ENCODE measurements at places on chromosomes 4 and X. TPM values are rescaled to one million over a fixed set of nuclear protein-coding genes. Genes with fewer than 3 reads are reported as not detected.

The SHROOM2 gene
- total RNA-seq, result 4.4 TPM

The MTTP gene
- total RNA-seq, result 0.37 TPM

The RPS6KA6 gene
- total RNA-seq, result 1.6 TPM

The HTN1 gene
- 108 TPM for total RNA-seq

The OFD1 gene
- 12.7 TPM for total RNA-seq

The GLRA3 gene
- not detected for total RNA-seq

The GLOD5 gene
- not detected for total RNA-seq

The DDIT4L gene
- 0.55 TPM for total RNA-seq

The GCNA gene
- total RNA-seq, result 0.88 TPM

- peak; percentile 38 for DNase-seq
Measured at GRCh38 chr4:83285055-83285407, 433 bp upstream of the COQ2 start.

DNA sequence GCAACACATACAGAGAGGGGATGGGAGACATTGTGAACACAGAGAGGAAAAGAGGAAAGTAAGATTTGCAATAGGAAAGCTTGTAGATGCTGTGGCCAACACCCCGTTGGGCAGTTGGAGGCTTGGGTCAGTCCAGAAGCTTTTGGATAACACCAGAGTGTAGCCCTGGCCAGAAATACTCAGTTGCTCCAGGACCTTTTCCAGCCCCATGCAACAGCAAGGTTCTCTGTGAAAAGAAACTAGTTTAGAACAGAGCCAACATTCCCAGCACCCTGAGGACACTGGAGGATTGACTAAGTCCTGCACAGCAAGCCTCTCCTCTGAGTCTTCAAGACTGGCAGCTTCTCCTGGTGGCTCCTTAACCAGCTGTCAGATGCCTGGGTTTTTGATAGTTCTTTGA lies 27.9 kb upstream of the NAF1 start:
- DNase-seq, result no peak

DNA sequence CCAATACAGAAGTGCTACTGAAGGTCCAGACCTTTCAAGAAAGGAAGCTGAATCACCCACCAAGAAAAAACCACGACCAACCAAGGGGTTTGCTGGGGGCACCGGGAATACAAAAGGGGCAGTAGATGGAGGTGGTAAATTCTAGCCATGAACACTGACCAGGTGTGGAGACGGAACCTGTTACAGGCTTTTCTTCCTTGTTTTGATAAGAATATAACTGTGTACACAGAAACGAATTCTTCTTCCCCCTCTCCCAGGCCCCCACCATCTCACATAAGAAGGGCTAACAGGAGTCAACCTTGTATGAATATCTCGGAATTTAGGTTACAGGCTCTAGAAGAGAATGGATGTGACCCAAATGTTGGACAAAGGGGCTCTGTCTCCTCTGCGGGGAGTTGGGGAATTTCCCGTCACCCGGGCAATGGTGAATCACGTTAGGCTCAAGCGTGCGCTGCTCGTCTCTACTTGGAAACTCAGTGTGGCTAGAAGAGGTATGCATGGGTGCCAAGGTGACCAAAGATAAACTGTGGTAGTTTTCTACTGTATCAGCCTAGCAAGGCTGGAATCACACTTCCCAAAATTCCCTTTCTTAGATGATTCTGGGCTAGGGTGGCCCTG lies 87.0 kb downstream of the AFAP1 start:
- DNase-seq, result no peak

- DNase-seq, result no peak
Measured at GRCh38 chr4:100075056-100075455, 115.2 kb downstream of the DDIT4L start.

DNA sequence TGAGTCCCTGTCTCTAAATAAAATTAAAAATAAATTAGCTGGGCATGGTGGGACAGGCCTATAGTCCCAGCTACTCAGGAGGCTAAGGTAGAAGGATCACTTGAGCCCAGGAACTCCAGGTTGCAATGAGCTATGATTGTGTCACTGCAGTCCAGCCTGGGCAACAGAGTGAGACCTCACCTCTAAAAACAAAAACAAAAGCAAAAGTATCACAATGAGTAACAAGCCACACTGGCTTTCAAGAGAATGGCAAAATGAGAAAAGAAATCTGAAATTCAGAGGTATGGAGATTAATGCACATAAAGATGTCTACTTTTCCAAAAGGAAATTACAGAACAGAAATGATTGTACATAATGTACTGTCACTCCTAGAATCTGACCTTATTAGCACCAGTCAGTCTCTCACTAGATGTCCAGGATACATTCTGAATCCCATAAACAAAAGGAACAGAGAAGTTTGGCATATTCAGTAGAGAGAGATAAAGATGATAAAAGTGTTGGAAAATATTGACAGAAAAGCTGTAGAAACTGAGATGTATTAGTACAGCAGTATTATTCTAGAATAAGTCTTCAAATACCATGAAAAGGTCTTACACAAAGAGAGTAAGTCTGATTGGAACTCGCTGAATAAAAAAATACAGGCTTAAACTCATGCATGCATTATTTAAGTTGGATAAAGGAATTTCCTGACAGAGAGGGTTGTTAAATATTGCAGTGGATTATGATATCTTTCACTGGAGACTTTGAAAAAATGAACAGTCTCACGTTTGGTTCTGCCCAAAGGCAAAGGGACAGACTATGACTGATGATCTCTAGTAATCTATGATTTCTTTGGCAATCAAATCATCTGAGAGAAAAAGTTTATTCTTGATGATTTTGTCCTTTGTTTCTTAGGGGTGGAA lies 102.5 kb downstream of the SH3RF1 start:
- DNase-seq, result no peak

DNA sequence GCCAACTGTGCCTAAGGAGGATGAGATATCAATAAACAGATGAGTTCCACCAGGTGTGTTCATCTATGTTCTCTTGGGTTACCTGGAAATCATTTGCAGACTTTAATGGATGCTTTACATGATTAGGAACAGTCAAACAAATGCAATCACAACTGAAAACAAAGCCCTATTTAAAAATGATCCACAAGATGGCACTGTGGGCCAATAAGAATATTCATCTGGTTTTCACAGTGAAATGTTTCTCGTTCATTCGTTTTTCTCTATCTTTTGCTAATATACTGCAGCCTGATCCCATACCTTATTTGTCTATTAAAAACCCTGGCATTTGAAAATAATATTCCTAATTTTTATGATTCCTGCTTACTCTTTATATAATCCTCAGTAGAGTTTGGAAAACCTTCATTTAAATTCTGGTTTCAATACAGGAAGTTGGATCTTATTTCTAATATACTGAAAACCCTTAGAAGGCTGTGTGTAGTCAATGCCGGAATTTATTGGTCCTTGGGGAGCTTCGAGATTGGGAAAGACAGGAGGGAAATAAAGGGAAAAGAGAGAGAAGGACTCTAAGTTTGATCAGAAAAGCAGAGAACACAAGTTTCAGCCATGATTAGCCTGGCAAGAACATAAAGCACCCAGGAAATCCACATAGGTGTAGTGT lies 63.8 kb upstream of the TAPT1 start:
- DNase-seq, result peak; percentile 59

- no peak for DNase-seq
Measured at GRCh38 chr4:499567-499966, 557 bp downstream of the PIGG start.

GRCh38 chr4:26522478-26522877 lies 32.2 kb upstream of the CCKAR start:
- no peak for DNase-seq

DNA sequence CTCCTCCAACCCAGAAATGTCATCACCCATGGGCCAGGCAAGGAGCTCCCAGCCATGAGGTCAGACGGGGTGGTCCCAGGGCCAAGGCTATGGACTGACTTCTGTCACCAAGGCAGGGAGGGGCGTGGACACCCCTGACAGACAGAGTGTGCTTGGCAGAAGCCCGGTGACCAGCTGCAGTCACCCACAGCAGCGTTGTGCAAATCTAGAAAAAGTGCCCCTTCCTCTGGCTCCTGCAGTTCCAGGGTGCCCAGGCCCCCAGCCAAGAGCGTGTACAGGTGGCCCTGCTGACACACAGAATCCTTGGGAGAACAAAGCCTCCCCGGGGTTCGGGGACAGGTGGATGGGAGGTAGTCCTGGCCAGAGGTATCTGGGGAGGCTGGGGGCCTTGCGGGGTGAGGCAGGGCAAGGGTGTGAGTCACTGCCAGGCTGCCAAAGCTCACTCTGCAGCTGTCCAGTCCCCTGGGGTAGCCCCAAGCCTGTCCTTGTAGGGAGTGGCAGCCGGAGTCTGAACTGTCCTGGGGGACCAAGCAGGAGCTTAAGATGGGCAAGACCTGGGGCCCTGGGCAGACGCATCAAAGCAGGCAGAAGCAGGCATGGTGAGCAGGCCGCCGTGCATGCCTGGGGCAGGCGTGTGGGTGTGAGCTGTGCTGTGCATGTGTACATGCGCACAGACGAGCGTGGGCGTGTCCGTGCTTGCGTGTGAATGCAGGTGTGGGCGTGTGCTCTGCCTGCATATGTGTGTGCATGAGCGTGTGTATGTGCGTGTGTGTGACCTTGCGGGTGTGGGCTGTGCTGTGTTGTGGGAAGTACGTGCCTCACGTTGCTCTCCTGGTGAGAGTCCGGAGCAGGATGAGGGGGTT lies 3.3 kb downstream of the MYL5 start:
- DNase-seq, result no peak

- no peak for DNase-seq
Measured at GRCh38 chr4:148289740-148290139, 152.5 kb downstream of the NR3C2 start.

DNA sequence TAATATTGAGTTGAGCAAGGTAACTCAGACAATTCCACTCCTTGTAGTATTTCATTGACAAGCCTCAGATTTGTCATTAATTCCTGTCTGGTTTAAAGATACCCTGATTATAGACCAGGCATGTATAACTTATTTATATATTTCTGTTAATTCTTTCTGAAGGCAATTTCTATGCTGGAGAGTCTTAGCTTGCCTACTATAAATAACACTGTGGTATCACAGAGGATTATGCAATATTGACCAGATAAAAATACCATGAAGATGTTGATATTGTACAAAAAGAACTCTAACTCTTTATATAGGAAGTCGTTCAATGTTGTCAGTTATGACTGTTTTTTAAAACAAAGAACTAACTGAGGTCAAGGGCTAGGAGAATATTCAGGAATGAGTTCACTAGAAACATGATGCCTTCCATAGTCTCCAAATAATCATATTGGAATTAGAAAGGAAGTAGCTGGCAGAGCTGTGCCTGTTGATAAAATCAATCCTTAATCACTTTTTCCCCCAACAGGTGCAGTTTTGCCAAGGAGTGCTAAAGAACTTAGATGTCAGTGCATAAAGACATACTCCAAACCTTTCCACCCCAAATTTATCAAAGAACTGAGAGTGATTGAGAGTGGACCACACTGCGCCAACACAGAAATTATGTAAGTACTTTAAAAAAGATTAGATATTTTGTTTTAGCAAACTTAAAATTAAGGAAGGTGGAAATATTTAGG lies 821 bp downstream of the CXCL8 start:
- no peak for DNase-seq

GRCh38 chr4:159357350-159357749 lies 254.5 kb downstream of the RAPGEF2 start:
- no peak for DNase-seq

- no peak for DNase-seq
Measured at GRCh38 chr4:110830461-110830860, 207.6 kb upstream of the PITX2 start.

DNA sequence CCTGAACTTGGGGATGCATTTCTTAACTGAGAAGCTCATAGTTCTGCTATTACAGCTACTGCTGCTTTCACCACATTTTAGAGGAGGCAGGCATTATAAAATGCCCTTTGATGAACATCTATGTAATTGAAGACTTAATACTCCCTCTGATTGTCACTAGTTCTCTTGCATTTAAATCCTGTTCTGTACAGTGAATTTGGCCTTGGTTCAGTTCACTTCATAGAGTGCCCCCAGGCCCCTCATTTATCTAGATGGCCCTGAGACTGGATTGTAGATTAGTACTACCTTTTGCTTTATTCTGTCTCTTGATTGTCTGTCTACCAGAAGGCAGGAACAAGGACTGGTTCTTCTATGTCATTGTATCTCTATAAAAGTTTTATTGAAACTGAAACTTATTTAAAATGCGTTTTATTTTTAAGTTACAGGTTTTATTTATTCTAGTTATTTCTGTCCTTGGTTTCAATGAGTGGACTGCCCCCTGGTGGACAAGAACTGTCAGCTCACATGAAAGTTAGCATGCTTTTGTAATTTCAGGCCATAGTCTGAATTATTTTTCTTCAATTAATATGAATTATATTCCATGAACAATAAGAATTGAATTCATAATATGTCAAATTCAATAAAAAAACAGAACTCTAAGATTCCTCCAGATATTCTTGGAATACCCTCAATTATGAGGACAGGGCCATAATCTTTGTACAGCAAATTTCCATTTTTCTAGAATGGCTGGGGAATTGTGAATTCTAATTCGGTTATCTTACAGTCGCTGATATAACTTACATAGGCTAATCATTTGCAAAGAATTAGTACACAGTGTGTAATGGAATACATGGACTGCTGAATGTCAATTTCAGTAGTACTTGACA lies 47.2 kb upstream of the TMEM33 start:
- DNase-seq, result peak; percentile 55

DNA sequence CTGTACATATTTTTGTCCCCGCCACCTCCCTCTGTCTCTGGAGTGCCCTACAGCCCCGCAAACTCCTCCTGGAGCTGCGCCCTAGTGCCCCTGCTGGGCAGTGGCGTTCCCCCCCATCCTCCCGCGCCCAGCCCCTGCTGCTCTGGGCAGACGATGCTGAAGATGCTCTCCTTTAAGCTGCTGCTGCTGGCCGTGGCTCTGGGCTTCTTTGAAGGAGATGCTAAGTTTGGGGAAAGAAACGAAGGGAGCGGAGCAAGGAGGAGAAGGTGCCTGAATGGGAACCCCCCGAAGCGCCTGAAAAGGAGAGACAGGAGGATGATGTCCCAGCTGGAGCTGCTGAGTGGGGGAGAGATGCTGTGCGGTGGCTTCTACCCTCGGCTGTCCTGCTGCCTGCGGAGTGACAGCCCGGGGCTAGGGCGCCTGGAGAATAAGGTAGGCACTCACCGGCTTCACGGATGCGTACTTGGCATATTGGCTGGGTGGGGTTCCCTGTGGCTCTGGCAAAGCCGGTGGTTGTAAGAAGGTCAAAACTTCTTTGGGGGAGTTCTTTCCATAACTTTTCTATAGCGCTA lies 653 bp downstream of the HHIP start:
- DNase-seq, result no peak

DNA sequence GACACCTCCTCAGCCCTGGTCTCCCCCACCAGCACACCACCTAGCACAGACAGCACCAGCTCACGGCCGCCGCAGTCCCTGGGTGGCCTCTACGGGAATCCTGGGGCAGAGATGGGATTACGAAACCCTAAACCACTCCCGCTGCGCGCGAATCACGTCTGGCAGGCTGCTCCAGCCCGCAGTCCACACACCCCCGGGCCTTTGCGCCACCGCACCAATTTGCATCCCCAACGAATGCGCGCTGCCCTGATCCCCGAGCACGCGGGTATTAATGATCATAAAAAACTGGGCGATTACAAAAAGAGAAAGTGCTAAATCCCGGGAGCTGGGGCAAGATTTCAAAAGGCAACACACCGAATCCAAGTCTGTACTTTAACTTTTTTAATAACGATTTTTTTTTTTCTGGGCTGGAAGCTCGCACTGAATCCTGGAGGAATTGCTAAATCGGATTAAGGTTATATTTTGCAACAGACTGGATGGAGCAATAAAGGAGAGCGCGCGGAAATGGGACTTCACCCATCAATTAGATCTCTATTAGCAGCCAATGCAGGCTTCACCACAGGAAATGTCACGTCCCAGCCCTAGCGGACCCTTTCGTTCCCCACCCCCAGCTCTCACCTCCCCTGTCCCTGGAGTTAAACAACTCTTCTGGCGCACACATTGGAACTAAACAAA lies 69.8 kb upstream of the TMEM33 start:
- DNase-seq, result no peak

- no peak for DNase-seq
Measured at GRCh38 chr4:25503779-25504178, 126.7 kb downstream of the ANAPC4 start.
